DMS79 (cell line): ENCODE measurements at places on chromosomes 4 and X.

GRCh38 chr4:21198683-21199082 is 498.4 kb downstream of the PACRGL start:
- DNase-seq: no peak

GRCh38 chrX:33721927-33722326 is 410.2 kb downstream of the FAM47A start:
- DNase-seq: no peak

DNA sequence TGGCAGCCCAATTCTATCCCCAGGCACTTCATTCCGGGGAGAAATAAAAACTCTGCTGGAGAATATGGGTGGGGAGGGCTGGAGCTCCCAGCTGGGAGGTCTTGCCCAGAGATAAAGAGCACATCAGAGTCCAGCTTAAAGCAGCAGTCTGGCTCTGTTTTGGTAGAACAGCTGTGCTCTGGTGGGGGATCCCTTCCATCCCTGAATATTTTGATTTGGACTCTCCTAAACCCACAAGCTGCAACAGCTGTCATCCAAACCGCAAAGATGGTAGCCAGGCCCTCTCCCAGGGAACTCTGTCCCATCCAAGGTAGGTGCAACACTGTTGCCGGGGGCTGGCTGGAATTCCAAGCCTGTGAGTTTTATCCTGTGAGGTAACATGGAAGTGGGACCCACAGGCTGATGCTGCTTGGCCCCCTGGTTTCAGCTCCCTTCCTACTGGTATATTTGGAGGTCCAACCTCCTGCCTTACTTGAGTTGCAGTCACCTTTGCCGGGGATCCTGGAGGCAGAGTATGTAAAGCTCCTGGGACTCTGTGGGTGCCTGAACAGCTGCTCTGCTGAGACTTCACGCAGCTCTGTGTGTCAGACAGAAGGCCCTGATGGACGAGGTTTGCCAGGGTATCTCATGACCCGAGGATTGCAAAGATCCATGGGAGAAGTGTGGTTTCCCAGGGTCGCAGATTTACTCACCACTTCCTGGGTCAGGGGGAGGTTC is 203.5 kb upstream of the ITM2A start:
- no peak for DNase-seq

DNA sequence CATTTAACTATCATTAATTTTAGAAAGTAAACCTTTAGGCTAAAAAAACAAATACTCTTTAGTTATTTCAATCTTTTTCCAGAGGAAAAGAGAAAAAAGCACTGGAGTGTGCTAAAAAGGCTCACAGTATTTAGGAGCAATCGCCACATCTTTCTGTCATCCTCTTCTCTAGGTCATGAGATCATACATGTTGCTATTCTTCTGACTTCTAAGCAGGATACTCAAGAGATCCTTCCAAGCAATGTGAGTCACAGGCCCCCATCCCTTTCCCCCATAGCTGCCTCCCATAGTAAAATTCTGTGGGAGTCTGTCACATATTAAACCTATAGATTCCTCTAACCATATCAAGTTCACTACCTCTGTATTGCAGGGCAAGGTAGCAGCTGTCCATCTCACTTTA is 7.7 kb downstream of the EDNRA start:
- DNase-seq: no peak

- no peak for DNase-seq
Observed at GRCh38 chrX:16892504-16893362, 22.6 kb upstream of the RBBP7 start.

DNA sequence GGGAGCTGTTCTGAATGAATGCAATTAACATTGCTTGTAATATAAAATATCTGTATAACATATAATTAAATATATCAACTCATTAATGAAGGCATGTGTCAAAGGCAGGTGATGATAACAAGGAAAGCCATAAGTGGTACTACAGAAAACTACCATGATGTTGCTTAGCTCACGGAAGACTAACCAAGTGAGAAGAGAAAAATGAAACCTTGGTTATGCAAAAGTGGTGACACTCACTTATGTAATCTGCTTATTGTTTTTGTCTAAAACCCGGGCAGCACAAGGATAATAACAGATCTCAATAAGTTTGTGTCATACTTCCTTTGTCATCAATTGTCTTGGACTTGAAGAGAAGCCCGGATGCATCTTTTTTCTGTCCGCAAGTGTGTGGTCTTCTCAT is 156.4 kb downstream of the HS6ST2 start:
- DNase-seq: no peak

DNA sequence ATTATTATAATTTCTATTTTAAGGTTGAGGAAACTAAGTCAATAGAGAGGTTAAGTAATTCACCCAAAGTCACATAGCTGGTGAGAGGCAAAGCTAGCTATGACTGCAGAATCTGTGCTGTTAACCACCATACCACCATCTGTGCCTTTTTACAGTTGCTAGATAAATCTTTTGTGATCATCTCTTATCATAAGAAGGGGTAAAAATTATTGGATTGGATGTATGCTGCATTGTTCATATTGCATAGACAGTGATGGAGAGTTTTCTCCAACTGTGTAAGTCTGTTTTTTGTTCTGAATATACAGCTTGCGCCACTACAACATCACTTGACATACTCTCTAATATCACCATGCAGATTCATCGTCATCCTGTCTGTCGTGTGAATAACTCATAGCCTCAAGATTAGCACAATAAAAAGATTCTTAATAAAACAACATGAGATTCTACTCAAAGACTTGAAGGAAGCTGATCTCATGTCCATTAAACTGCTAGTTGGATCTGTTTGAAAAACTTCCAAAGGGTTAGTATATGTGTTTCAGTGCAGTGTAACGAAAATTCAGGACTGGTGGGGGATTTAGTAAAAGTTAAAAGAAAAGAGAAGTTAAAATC is 495.9 kb downstream of the SPRY1 start:
- DNase-seq: no peak

DNA sequence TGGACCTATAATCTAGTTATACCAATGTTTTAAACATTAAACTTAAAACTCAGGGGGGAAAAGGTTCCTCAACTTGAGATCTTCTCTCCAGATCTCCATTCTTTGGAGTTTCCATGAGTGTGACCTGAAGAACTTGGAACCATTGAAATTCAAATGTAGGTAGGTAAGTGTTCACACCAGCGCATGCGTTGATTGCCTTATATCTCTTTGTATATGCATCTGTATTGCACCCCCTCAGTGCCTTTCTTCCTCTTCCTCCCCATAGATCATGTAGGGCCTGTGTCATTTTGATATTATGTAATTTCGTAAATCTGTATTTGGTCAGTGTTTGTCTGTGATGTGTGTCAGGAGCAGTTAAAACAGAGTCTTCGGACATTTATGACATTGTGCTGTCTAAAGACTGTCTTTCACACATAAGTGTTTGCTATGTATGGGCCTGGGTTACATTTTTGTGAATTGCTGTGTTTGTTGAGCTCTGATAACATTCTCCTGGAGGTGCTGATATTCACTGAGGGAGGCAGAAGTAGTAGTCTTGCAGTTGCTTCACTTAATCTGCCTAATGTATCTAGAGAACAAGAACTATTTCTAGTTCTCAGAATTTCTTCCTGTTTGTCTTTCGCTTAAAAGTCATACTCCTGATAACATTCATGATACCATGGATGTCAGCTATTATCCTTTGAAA is 126.3 kb downstream of the RAP1GDS1 start:
- DNase-seq: no peak

GRCh38 chr4:37797374-37797773 is 29.1 kb upstream of the PGM2 start:
- no peak for DNase-seq

- DNase-seq: no peak
Observed at GRCh38 chrX:101393530-101394305, 2.9 kb downstream of the RPL36A start.

GRCh38 chrX:99184153-99184552 is 1225.9 kb downstream of the PCDH19 start:
- no peak for DNase-seq

GRCh38 chr4:136319789-136320464 is 1212.4 kb downstream of the PCDH18 start:
- no peak for DNase-seq

- DNase-seq: no peak
Observed at GRCh38 chrX:13123857-13124345, 79.5 kb upstream of the FAM9C start.

DNA sequence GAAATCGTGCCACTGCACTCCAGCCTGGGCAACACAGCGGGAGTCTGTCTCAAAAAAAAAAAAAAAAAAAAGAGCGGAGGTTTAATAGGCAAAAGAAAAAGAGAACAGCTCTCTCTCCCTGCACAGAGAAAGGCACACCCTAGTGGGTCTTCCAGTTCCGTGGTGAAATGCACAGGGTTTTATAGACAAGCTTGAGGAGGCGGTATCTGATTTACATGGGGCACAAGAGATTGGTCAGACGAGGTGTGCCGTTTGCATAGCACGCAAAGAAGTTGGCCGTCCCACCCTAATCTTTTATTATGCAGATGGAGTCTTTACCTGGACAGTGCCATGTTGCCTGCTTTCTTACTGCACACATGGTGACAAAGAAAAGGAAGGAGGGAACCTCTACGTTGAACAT is 33.5 kb upstream of the REST start:
- DNase-seq: no peak

GRCh38 chr4:26372076-26372475 is 51.3 kb downstream of the RBPJ start:
- no peak for DNase-seq

GRCh38 chr4:140242357-140243277 is 88.6 kb upstream of the MAML3 start:
- no peak for DNase-seq

DNA sequence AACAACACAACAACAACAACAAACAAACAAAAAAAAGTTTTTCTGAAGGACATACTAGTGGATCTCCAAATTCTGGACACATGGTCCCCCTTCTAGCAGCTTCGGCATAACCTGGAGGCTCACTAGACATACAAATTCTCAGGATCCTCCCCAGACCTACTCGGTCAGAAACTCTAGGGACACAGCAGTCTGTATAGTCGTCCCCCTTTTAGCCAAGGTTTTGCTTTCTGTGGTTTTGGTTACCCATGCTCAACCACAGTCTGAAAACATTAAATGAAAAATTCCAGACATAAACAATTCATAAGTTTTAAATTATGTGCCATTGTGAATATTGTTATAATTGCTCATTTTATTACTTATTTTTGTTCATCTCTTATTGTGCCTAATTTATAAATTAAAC is 45.2 kb upstream of the SHISA3 start:
- DNase-seq: no peak

GRCh38 chr4:1873776-1874175 is 2.6 kb downstream of the NSD2 start:
- peak; percentile 16 for DNase-seq

GRCh38 chrX:153525451-153525850 is 8.0 kb downstream of the ATP2B3 start:
- no peak for DNase-seq

DNA sequence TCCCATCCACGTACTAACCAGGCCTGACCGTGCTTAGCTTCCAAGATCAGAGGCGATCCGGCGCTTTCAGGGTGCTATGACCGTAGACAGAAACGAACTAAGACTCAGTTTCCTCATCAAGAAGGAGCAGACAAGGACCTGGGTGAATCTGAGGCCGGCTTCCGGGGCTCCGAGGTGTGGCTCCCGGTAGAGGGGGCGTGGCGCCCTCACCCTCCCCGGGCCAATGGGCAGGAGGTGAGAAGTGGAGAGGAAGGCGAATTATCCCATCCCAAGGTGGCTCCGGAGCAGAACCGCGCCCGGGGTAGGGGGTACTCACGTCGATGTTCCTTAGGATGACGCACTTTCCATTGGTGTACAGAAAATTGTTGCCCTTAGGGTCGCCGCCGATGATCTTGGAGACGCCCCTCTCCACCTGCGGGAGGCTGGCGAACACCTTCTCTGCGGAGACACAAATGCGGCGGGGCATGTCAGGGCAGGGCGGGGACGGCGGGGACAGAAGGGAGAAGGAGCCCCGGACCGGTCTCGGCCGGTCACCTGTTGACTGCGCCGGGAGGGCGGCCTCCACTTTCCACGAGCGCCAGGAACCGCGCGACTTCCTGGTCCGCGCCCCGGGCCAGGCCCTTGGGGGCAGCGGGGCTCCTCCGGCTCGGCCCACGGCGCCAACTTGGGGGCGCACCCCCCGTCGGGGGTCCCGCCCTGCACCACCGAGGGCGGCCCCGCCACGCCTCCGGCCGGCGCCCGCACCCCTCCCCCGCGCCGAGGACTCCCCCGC is 616 bp downstream of the WDR1 start:
- no peak for DNase-seq

DNA sequence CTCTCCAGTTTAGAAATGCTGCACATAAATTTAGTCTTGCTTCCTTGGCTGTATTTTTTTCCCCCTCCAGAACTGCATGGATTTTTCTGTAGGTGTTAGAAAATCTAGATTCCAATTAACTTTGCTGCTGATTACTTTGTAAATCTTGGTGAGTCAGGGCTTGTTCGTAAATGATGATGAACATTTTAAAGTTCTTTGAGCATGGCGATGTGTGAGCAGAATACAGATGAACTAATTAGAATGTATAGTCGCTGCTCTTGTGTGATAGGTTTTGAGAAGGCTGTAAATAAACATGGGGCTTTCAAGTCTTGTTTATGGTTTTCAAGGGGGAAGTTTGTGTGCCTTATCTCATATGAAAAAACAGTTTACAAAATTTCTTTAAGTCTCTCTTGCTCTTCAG is 23.3 kb downstream of the LIMCH1 start:
- DNase-seq: no peak

GRCh38 chrX:45379236-45379635 is 178.6 kb upstream of the DIPK2B start:
- no peak for DNase-seq

DNA sequence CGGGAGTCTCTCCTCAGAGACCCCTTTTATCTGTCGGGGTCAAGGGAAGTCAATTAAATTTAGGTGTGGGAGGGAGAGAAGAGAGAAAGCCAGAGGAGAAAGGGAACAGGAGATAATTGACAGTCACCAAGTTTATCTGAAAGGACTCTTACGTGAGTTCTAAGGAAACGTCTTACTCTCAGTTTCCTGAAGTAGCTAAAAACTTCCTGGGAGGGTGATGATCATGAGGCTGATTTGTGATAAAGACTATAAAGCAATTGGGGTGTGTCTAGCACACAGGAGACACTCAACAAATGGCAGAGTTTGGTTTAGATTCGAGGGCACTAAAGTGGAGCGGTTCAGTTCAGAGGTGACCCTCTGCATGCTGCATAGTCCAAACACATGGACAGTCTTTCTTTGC is 254.1 kb downstream of the FBXW7 start:
- no peak for DNase-seq

DNA sequence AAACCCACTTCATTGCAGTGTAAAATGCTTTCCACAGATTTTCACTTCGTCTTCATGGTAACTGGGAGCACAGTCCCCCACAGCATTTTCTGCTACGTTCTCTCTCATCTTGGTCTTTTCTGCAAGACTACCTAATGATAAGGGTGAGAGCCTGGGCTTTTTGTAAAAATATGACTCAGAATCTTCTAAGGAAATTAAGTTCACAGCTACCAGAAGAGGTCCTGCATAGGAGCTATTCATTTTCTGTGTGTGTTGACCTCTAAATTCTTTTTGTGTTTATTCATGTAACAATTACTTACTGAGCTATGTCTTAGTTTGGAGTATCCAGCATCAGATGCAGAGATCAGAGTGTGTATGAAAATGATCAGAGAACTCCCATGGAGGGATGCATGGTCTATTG is 192.2 kb downstream of the CPEB2 start:
- no peak for DNase-seq
